ENCODE measurements at places on chromosomes 2 and 18.

DNA sequence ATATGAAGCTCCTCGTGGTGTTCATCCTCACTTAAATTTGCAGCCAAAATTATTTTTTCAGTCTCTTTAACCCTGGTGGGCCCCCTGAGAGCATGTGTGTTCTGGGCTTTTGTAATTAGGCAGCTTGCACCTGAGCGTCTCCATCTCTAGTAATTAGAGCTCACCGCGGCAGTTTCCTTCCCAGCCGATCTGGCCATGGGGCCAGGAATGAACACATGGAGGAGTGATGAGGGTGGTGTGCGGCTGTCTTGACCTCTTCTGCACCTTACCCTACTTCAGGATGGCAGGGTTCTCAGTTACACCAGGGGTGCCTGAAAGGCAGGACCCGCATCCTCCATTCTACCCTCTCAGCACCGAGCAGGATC, 98.5 kb downstream of the AFF3 start:
- no peak for DNase-seq

- DNase-seq: no peak
Observed at GRCh38 chr2:122029456-122029855, 274.0 kb downstream of the TSN start.

- no peak for DNase-seq
Observed at GRCh38 chr2:156326526-156327095, 5.9 kb downstream of the NR4A2 start.

- DNase-seq: no peak
Observed at GRCh38 chr2:213491376-213491775, 207.1 kb downstream of the SPAG16 start.

DNA sequence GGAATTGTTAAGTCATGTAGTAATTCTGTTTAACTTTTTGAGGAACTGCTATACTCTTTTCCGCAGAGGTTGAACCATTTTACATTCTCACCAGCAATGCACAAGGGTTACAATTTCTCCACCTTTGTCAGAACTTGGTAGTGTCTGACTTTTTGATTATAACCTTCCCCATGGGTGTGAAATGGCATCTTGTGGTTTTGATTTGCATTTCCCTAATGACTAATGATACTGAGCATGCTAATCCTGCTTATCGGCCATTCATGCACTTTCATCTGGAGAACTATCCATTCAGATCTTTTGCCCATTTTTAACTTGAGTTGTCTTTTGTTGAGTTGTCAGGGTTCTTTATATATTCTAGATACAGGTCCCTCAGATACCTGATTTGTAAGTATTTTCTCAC, 47.2 kb downstream of the CYB5A start:
- no peak for DNase-seq

DNA sequence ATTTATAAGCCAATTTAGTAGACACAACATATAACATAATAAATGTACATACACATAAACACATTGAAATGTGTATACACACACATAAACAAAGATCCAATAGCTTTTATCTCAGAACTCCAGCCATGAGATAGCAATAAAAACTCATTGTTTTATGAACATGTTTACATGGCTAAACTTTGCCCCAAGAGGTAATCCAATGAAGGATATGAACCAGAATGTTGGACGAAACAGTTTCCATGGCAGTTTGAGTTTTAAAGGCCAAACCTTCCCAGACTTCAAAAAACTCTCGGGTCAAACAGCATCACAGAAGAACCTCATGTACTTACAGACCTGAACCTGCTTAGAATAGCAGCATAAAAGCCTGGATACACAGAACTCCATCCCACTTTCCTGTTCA, 97.2 kb upstream of the WDR75 start:
- no peak for DNase-seq

- no peak for DNase-seq
Observed at GRCh38 chr18:23155537-23155936, 20.3 kb downstream of the CABLES1 start.

- no peak for DNase-seq
Observed at GRCh38 chr2:60105906-60106305, 447.5 kb downstream of the BCL11A start.

DNA sequence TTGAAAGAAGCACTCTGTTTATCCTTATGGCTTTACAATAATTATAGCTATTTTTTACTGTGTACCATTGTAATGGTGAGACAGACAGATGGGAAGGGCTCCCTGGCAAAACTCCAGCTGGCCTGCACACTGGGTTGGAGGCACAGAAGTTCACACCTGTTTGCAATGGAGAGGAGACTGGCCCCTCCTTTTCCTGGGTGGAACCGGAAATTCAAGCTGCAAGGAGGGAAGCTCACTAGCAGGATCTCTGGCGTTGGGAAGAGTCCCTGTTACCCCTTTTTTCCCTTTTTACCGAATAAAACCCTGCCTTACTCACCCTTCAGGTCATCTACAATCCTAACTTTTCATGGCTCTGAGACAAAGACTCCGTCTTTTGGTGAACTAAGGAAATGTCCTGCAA, 100.3 kb upstream of the TFPI start:
- DNase-seq: no peak

DNA sequence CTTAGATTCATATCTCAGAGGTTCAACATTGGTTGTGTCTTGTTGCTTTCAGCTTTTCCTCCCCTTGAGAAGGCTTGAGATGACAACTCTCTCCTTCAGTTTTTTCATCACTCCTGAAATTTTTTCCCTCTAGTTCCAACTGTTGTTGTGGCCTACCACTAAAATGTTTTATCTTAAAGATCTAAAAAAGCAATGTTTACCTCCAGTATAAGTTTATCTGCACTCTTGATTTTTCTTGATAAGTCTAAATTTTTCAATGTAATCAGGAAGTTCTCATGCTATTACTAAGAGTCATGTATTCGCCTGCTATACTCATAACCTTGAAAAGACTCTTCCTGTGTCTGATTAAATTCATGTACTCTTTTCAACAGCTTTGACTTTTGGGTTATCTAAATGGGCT, 366.3 kb upstream of the TFPI start:
- no peak for DNase-seq

DNA sequence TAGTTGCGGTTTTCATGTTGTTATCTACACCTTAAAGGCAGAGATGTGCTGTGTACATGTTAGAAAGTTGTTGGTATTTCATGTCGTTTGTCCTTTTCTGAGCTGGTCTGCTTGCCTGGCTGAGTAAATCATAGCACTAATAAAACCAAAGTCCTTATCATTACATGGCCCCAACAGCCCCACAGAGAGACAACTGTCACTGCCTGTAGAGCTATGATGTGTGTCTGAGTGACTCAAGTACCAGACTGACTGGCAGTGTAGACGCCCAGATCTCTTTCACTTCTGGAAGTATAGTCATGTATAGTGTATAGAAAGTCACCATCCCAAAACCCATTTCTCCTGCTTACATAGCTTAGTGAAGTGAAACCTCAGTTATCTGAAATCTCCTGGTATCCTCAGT, 4.3 kb downstream of the SOCS6 start:
- no peak for DNase-seq

DNA sequence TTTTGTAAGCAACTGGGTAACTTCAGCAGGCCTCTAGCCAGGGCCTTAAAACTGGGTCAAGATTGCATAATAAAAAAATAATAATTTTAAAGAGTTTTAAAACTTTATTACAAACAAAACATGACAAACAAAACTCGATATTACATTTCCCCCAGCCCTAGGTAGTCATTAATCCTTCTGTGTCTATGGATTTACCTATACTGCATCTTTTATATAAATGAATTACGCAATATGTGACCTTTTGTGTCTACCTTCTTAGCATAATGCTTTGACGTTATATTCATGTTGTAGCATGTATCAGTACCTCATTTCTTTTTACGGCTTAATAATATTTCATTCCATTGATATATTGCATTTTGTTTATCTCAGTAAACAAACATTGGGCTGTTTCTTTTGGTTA, 113.5 kb downstream of the CCDC178 start:
- no peak for DNase-seq

GRCh38 chr18:60804415-60804814, 431.8 kb upstream of the MC4R start:
- no peak for DNase-seq
